ENCODE measurements at places on chromosomes 11 and 22. TPM values are rescaled to one million over a fixed set of nuclear protein-coding genes. Genes with fewer than 3 reads are reported as not detected.

OR56A1 gene
- not detected for total RNA-seq

HORMAD2 gene
- not detected for total RNA-seq

ZNF280A gene
- not detected for total RNA-seq

SDF2L1 gene
- 34.9 TPM for total RNA-seq

ELMOD1 gene
- total RNA-seq = 2.6 TPM
